ENCODE measurements at places on chromosomes 5 and 9. TPM values are rescaled to one million over a fixed set of nuclear protein-coding genes. Genes with fewer than 3 reads are reported as not detected.

Gene SPATA9
- 1.1 TPM for total RNA-seq

Gene RXRA
- 26.7 TPM for total RNA-seq

Gene FEM1C
- total RNA-seq, result 26.6 TPM

Gene NR2F1-AS1
- total RNA-seq, result 15.2 TPM

Gene MCC
- 9.1 TPM for total RNA-seq

Gene BHMT
- 0.41 TPM for total RNA-seq

Gene EPB41L4A
- 5.0 TPM for total RNA-seq

Gene HTR4
- total RNA-seq, result 3.1 TPM

Gene PRSS3
- not detected for total RNA-seq

Gene BNC2
- 148 TPM for total RNA-seq

Gene C9orf50
- total RNA-seq, result 1.2 TPM

DNA sequence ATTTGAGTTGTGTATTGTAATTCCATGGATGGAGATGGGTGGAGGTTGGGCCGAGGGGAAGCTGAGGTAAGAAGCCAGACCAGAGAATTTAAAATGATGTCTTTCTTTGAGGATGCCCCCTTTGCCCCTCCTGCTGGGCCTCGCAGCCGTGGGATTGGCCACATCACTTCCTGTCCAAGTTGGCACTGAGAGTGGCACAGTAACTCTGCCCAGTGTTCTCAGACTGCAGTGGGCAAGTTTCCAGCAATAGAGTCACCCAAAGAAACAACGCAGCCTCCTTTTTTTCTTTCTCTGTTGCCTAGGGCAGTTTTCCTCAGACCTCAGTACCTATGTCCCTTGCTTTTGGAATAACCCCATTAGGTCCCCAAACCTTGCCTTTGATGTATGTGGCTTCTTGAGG lies 306.6 kb upstream of the DMRT1 start:
- no peak overlapping the region for H3K4me3 ChIP-seq
- peaks cover 9% of the 10 kb centered on the region for H3K4me1 ChIP-seq
- no peaks in the 10 kb centered on the region for H3K27me3 ChIP-seq
- H3K36me3 ChIP-seq, result no peaks in the 10 kb centered on the region

GRCh38 chr9:13090628-13091027 lies 188.9 kb downstream of the MPDZ start:
- no peaks in the 10 kb centered on the region for H3K27me3 ChIP-seq
- H3K27ac ChIP-seq, result no peak overlapping the region
- H3K4me1 ChIP-seq, result no peaks in the 10 kb centered on the region
- no peak for DNase-seq

- no peaks in the 10 kb centered on the region for H3K27me3 ChIP-seq
- H3K4me1 ChIP-seq, result no peaks in the 10 kb centered on the region
- H3K4me3 ChIP-seq, result no peak overlapping the region
- DNase-seq, result no peak
- no peaks in the 10 kb centered on the region for H3K36me3 ChIP-seq
These were observed 50.8 kb downstream of the PLCXD3 start for GRCh38 chr5:41459557-41459956.

DNA sequence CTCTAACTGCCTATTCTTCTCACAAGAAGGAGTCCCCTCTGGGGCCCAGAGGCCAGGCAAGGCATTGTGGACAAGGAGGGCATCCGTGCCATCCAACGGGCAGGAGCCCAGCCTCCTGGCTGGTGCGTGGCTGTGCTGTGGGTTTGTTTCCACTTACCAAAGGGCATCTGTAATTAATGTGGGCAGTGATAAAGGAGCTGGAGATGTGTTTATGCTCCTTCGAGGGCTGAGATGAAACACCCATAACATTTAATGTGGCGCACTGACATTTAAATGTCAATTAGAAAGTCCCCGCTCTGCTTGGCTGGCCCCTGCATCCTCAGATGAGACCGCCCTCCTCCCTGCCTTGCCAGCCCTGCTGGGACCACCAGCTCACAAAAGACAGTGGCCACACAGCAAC lies 57.1 kb downstream of the KCNIP1 start:
- H3K4me1 ChIP-seq, result no peaks in the 10 kb centered on the region
- H3K36me3 ChIP-seq, result no peaks in the 10 kb centered on the region
- no peak overlapping the region for H3K27ac ChIP-seq
- DNase-seq, result no peak
- peaks cover 4% of the 10 kb centered on the region for H3K27me3 ChIP-seq

- H3K36me3 ChIP-seq, result no peaks in the 10 kb centered on the region
- no peak for DNase-seq
- no peak overlapping the region for H3K4me3 ChIP-seq
- H3K27ac ChIP-seq, result no peak overlapping the region
- H3K27me3 ChIP-seq, result no peaks in the 10 kb centered on the region
- H3K4me1 ChIP-seq, result no peaks in the 10 kb centered on the region
These were observed 250.5 kb upstream of the PDE4D start for GRCh38 chr5:60143942-60144549.

DNA sequence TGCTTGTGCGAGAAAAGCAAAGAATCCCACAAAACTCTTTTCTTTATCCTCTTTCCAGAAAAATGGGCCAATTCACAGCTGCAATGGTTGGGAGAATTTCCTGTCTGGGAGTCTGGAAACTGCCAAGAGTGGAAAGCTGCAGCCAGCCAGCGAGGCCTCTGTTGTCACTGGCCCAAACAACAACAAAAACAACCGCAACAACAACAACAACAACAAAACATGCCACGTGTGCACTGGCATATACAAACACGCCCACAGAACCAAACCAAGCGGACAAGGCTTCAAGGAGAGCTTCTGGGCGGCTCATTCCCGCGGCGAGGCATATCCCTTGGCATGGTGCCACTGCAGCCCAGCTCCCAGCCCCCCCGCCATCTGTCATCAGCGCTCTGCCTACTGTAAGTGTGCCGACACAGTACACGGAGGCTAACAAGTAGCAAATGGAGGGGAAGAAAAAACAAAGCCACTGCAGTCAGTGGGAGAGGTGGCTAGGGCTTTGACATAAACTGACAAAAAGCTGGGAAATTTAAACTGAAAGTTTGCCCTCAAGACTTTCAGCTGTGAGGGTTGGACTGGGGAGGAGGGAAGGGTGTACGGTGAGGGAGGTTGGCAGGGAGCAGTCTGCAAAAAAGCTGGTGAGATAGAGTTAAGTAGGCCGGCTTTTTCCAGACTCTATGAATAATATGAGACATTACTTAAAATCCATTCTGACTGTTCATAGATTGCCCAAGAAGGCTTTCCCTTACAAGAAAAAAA lies 165.0 kb upstream of the ZNF462 start:
- peaks cover 21% of the 10 kb centered on the region for H3K4me1 ChIP-seq
- peak overlapping the region; percentile 78 for H3K27ac ChIP-seq
- peak overlapping the region; percentile 0 for H3K4me3 ChIP-seq
- peak; percentile 91 for DNase-seq

GRCh38 chr5:77087484-77088261 lies 588 bp upstream of the ZBED3 start:
- H3K27ac ChIP-seq, result peak overlapping the region; percentile 97
- no peak for DNase-seq
- H3K4me1 ChIP-seq, result peaks cover 9% of the 10 kb centered on the region
- H3K27me3 ChIP-seq, result no peaks in the 10 kb centered on the region
- peak overlapping the region; percentile 84 for H3K4me3 ChIP-seq
- H3K36me3 ChIP-seq, result no peaks in the 10 kb centered on the region

- no peak for DNase-seq
- no peaks in the 10 kb centered on the region for H3K27me3 ChIP-seq
- H3K36me3 ChIP-seq, result no peaks in the 10 kb centered on the region
- no peak overlapping the region for H3K27ac ChIP-seq
These were observed 108.6 kb downstream of the ACER2 start for GRCh38 chr9:19517202-19517942.

DNA sequence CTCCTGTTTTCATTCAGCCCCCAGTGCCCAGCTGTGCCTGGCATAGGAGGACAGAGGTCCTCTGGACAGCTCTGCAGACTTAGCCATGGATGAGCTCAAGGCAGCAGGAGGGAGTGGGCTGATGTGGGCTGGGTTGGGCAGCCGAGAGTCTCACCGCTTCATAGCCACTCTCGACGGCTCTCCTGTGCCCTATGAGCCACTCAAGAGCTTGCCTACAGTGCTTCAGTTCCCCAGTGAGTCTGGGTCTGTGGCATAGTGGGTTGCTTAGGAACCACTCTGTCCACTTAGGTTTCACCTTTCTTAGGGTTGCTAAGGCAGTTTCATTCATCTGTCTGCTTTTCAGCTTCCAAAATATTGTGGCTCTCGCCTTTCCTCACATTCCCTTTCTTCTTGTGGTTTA lies 296.8 kb downstream of the ICE1 start:
- no peak overlapping the region for H3K4me3 ChIP-seq
- DNase-seq, result no peak
- H3K27ac ChIP-seq, result no peak overlapping the region
- no peaks in the 10 kb centered on the region for H3K27me3 ChIP-seq

DNA sequence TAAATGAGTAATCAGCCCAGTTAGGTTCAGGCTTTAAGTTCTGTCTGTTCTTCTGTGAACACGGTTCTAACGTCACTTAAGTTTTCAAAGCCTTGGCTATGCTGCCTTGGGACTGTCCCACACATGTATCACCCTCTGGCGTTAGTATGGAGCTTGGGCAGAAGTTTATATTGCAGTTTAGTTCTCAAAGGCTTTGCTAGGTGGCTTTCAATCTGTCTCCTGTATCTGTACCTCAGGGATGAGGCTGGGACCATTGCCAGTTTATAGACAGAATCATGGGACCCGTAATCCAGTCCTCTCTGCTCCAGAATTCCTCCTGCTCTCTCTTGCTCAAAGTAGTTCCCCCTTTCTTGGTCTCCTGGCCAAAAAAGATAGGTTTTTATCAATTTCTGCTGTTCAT lies 12.1 kb downstream of the C9orf40 start:
- H3K27ac ChIP-seq, result no peak overlapping the region
- no peak for DNase-seq
- no peaks in the 10 kb centered on the region for H3K4me1 ChIP-seq
- H3K36me3 ChIP-seq, result no peaks in the 10 kb centered on the region

GRCh38 chr5:78472469-78473106 lies 112.2 kb downstream of the SCAMP1 start:
- peaks cover 4% of the 10 kb centered on the region for H3K4me1 ChIP-seq
- no peak for DNase-seq
- no peaks in the 10 kb centered on the region for H3K27me3 ChIP-seq
- H3K4me3 ChIP-seq, result no peak overlapping the region

- no peaks in the 10 kb centered on the region for H3K27me3 ChIP-seq
- DNase-seq, result no peak
These were observed 134.2 kb downstream of the ADAMTS2 start for GRCh38 chr5:179211068-179211467.

DNA sequence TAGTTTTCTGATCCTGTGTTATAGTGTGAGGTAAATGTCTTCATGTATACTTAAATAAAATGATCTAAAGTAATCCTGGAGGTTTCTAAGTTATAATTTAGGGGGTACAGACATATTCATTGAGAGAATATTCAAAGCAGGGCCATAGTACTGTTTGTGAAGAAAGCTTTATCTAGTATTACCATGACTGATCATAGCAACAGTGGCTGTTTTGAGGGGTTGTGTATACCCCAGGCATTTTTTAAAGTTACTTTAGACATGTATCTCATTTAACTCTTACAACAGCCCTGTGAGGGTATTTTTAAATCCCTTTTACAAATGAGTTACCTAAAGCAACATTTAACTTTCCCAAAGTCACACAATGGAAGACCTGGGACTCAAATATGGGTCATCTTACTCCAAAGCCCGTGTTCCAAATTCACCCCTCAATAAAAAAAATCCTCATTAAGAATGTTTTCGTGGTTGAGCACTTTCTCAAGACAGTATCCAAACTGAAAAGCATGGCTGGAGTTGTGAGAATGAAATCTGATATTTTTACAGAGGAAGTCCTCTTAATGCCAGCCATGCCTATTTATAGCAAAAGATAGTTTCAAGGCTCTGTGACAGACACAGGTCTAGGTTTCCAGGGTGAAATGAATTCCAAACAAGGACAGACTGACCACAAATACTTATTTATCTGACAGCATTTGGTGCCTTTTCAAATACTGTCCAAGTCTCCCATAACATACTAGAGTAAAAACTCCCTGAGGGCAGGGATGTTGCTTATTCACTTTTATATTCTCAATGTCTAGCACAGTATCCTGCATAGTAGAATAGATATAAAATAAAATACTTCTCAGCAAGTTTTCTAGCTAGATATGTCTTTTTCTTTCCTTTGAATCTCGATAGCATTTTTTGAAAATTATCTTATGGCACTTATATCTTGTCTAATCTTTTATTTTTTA lies 10.4 kb downstream of the STOM start:
- DNase-seq, result no peak
- H3K27me3 ChIP-seq, result no peaks in the 10 kb centered on the region
- H3K36me3 ChIP-seq, result peaks cover 20% of the 10 kb centered on the region
- peak overlapping the region; percentile 96 for H3K27ac ChIP-seq
- H3K4me1 ChIP-seq, result no peaks in the 10 kb centered on the region

- DNase-seq, result no peak
- no peaks in the 10 kb centered on the region for H3K36me3 ChIP-seq
- H3K27ac ChIP-seq, result no peak overlapping the region
- H3K27me3 ChIP-seq, result no peaks in the 10 kb centered on the region
These were observed 97.4 kb downstream of the CDH9 start for GRCh38 chr5:26940994-26941393.

- no peaks in the 10 kb centered on the region for H3K36me3 ChIP-seq
- no peak for DNase-seq
- H3K27me3 ChIP-seq, result no peaks in the 10 kb centered on the region
- no peaks in the 10 kb centered on the region for H3K4me1 ChIP-seq
- peak overlapping the region; percentile 90 for H3K27ac ChIP-seq
These were observed 628.8 kb downstream of the PDE4D start for GRCh38 chr5:59264639-59265245.

- H3K27me3 ChIP-seq, result no peaks in the 10 kb centered on the region
- no peaks in the 10 kb centered on the region for H3K4me1 ChIP-seq
- H3K4me3 ChIP-seq, result no peak overlapping the region
These were observed 33.7 kb downstream of the PAM start for GRCh38 chr5:102788788-102789187.

GRCh38 chr9:91099436-91099835 lies 262.3 kb downstream of the AUH start:
- H3K4me3 ChIP-seq, result no peak overlapping the region
- peak overlapping the region; percentile 46 for H3K27ac ChIP-seq
- no peaks in the 10 kb centered on the region for H3K36me3 ChIP-seq
- no peaks in the 10 kb centered on the region for H3K4me1 ChIP-seq

DNA sequence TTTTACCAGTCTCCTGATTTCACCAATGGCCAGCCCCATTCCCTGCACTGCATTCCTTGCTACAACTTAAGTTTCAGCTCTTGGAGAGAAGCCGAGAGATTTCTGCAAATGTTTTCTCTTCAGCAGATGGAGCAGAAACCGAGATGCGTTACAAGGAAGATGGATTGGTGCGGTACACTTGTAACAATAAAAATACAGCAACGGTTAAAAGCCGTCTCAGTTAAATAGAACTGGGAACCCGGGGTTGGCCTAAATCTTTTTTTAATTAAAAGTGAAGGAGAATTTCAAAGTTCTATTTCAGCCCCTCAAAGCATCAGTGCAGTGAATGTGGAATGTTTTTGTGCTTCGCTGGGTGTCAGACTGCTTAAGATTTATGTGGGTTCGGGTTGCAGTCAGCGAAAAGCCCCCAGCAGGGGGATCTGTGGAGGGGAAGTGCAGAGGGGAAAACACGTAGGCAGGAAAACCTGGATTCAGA lies 19.8 kb downstream of the BRINP1 start:
- H3K27me3 ChIP-seq, result no peaks in the 10 kb centered on the region
- no peak overlapping the region for H3K27ac ChIP-seq
- H3K36me3 ChIP-seq, result no peaks in the 10 kb centered on the region
- no peak overlapping the region for H3K4me3 ChIP-seq
